ENCODE measurements at places on chromosomes 1 and 21.

GRCh38 chr1:230091473-230092231 lies 24.6 kb downstream of the GALNT2 start:
- DNase-seq = no peak

GRCh38 chr1:53345996-53346813 lies 18.3 kb upstream of the LRP8 start:
- no peak for DNase-seq

- DNase-seq = no peak
Measured at GRCh38 chr21:44759628-44760285, 41.9 kb downstream of the UBE2G2 start.

DNA sequence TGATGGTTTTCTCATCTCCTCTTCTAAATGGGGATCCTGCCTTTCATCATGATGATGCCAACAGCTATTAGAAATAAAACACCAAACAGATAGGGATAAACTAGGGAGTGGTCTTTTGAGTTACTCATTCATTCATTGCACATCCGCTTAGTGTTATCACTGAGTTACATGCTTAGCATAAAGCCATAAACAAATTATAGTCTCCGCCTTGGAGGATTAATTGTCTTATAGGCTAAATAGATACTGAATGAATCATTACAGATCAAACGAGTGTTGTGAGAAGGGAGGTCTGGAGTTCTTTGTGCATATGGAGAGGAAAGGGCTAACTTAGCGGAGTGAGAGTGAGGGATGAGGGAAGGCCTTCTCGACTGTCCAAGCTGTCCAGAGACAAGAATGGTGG lies 19.8 kb upstream of the GUCA2B start:
- no peak for DNase-seq

- DNase-seq = no peak
Measured at GRCh38 chr1:53449693-53450092, 9.5 kb upstream of the DMRTB1 start.

DNA sequence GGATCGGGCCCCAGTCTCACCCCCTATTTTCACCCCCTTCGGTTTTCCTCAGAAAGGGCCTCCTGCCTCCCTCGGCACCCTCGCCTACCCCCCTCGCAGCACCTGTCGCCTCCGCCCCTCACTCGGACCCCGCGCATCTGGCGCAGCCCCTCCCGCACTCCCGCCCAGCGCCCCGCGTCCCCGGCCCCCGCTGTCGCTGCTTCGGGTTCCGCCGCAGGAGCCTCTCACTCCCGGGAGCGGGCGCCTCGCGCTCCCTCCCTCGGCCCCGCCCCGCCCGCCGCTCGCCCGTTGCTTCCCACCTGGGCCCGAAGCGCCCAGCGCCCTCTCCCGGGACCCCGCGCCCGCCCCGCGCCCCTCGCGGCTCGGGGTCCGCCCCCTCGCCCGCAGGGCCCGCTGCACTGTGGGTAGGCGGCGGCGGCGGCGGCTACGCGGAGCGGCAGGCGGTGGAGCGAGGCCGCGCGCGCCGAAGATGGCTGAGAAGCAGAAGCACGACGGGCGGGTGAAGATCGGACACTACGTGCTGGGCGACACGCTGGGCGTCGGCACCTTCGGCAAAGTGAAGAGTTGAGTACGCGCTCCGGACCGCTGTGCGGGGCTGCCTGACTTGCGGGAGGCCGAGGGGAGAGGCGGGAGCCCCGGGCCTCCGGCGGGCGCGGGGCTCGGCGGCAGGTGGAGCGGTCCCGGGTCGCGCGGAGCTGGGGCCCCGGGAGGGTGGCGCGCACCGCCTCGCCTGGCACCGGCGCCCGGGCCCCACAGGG lies at the start of gene PRKAA2:
Gene PRKAA2, plus strand, starts transcription at position 396 of the 758 bp plus-strand sequence. Its CDS starts 74 bp downstream, at position 470.
- DNase-seq = peak; percentile 84

- peak; percentile 80 for DNase-seq
Measured at GRCh38 chr1:41810446-41810845, 108.3 kb downstream of the HIVEP3 start.

DNA sequence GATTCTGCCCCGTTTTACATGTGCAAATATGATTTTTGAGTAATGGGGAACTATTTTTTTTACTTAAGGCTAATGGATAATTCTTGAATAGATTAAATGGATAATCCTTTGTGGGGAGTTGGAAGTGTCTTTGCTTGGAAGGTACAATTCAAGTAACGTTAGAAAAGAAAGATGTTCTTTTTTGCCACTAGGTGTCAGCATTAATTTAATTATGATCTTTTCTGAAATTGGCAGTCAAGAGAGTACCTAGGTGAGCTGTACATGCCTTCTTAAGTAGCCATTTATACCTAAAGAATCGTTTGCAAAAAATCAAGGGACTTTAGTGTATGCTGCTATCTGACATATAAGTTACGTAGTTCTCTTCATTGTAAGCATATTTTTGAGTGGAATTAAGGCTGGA lies 2.2 kb downstream of the FBXO28 start:
- no peak for DNase-seq

GRCh38 chr1:6601049-6601922 lies 1.4 kb downstream of the KLHL21 start:
- peak; percentile 39 for DNase-seq

DNA sequence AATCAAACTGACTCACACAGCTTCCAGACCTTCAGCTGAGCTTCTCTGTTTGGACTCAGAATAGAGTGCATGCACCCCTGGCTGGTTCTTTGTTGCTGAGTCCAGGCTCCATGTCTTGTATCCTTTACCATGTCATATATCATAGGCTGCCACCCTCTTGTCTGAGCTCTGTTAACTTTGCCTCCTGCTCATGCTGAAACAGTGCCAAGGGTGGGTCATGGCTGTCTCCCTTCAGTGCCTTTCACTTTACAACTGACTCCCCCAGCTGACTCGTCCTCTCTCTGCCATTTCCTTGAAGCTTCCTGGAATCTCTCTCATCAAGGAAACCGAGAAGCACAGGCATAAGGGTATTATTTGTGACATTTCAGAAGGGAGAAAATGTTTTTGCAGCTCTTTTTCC lies 885.3 kb downstream of the TTLL7 start:
- no peak for DNase-seq

GRCh38 chr1:22056936-22057335 lies 4.4 kb downstream of the CDC42 start:
- DNase-seq = no peak

- DNase-seq = no peak
Measured at GRCh38 chr1:224067207-224067606, 46.7 kb upstream of the FBXO28 start.

DNA sequence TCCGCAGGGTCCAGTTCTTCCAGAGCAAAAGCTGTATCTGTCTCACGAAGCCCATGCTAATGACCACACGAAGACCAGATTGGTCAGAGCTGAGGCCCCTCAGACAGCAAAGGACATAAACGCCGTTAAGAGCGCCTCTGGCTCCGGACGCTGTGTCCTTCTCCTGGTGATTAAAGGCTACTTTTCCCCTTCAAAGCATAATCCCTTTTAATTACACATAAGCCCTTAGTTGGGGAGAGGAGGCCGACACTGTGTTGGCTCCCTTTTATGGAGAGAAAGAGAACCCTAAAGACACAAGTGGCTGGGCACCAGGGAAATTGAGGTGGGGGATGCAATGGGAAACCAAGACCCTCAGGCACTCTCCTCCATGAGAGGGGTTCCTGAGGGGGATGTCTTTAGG lies at the start of gene ABCA4:
Gene ABCA4, minus strand, starts transcription at position 158 of the 400 bp plus-strand sequence. Its CDS starts 103 bp downstream, at position 55.
- DNase-seq = no peak

GRCh38 chr1:2611621-2612437 lies 21.0 kb downstream of the MMEL1 start:
- no peak for DNase-seq

GRCh38 chr1:88774151-88774556 lies 90.1 kb downstream of the PKN2 start:
- DNase-seq = no peak

DNA sequence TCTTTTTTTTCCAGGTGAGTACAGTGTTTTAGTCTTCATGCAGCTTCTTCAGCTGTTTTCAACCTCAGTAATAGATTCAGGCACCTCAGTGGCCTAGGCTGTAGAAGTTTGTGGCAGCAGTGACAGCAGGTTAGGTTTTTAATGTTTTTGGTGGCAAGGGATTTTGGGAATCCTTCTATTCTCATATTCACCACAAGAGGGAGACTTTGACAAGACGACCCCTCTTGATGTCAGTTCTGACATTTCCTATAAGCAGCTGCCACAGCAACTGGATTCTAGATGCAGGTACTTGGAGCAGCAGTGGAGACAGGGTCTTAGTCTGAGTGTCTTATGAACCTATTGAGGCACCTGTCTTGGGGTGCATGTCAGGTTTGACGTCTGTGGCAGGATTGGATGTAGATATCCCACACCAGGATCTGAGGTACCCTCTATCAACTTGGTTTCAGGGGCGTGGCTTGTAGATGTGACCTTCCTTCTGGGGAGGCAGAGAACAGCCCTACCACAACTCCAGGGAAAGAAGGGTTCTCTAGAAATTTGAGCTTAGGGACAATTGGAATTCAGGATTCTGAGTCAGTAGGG lies 1104.2 kb upstream of the TMPRSS15 start:
- DNase-seq = no peak

GRCh38 chr1:185152187-185152767 lies 4.5 kb downstream of the TRMT1L start:
- DNase-seq = no peak

GRCh38 chr1:17632541-17633184 lies 93.2 kb downstream of the ARHGEF10L start:
- no peak for DNase-seq

- no peak for DNase-seq
Measured at GRCh38 chr1:166489670-166490436, 323.1 kb upstream of the FAM78B start.

DNA sequence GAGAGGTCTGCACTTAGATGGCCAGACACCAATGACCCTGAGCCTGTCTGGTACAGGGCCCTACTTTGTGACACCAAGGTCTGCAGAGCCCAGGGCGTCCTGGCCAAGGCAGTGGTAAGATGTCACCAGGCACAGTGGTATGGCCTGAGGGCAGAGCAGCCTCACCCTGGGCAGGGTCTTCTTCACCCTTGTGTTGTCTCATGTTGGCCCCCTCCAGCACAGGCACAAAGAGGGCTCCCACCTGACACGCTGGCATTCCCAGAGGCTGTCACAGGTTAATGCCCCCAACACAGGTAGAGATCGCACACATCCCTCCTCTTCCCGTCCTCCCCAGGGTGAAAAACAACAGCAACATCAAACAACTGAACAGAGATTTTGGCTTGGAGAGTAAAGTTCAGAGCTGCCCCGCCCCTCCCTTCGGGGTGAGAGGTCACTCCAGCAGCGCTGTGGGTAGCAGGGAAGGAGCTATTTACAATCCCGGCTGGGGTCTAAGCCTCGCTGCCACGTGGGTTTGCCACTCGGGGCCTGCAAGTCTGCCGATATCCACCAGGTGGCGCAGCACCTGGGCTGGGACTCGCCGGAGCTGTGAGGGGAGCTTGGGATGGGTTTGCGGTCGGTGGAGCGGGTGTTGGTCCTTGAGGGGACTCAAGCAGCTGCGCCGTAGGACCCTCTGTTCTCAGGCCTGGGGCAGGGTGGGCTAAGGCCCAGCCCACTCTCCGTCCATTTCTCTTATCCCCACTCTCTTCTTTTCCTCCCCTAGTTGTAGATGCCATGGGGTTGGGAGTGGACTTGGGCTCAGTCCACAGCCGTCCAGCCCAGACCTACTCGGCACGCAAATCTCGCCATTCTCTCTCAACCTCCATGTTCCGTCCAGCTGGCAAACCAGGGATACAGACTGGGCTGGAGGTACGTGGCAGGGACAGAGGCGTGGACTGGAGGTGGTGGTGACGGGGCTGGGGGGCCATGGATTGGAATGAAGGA lies 12.7 kb downstream of the EFNA3 start:
- peak; percentile 94 for DNase-seq

- DNase-seq = no peak
Measured at GRCh38 chr1:9018333-9018732, 7.9 kb downstream of the SLC2A7 start.

- no peak for DNase-seq
Measured at GRCh38 chr1:179143322-179143721, 61.5 kb downstream of the TOR3A start.

GRCh38 chr1:117135329-117135728 lies 13.8 kb upstream of the TRIM45 start:
- DNase-seq = no peak

GRCh38 chr1:232873412-232873811 lies 68.2 kb downstream of the MAP10 start:
- DNase-seq = no peak

DNA sequence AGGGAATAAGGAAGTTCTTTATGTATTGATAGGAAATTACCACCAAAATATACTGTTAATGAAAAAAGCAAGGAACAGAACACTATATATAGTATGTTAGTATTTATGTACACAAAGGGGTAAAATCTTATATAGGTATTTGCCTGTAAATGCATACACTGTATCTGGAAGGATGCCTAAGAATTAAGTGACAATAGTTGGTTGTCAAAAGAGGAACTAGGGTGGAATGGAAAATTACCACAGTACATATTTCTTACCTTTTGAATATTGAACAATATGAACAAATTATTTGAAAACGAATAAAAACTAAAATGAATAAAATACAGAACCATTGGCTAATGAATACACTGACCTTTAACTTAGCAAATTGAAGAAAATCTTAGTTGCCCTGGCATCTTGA lies 13.6 kb downstream of the ARPC5 start:
- no peak for DNase-seq
